ENCODE measurements at places on chromosomes 2 and 18.

DNA sequence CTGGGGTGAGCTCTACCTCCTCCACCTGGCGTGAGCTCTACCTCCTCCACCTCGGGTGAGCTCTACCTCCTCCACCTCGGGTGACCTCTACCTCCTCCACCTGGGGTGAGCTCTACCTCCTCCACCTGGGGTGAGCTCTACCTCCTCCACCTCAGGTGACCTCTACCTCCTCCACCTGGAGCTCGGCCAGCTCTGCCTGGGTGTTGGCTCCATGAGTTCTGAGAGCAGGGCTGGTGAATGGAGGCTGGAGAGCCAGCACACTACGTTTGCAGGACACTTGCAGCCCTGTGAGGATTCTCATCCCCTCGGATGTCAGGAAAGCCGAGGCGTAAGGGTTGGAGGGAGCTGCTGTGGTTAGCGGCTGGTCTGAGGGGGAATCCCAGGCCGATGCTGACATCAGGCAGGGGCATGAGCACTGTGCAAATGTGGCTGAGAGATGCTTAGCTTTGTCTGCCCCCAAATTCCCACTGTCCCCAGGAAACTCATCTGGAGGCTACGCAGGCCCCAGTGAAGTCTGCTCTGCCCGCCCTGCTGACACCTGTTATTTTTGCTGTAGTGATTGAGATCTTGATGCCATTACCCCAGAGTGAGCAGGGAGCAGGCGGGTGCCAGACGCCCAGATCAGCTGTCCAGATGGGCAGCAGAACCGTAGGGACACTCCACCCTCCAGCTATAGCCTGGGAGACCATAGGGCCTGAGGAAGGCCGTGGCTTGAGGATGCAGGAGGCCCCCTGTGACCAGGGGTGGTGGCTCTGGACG lies 3.3 kb downstream of the CROCC2 start:
- no peak for DNase-seq

GRCh38 chr2:164843346-164843911 lies 1.8 kb upstream of the COBLL1 start:
- DNase-seq: no peak

- DNase-seq: no peak
Measured at GRCh38 chr2:168062054-168062453, 185.3 kb downstream of the STK39 start.

DNA sequence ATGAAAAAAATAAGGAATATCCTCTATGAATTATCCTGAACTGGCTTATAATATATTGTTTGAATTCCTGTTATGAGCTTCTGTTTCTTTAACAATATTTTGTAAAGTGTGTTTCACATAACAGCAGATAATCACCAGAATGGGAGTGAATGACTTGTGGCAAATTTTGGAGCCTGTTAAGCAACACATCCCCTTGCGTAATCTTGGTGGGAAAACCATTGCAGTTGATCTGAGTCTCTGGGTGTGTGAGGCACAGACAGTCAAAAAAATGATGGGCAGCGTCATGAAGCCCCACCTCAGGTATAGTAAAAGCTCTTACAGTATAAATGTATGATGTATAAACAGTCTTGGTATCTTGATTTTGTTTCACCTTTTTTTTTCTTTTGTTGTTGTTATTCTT lies 5.9 kb downstream of the GEN1 start:
- DNase-seq: no peak

DNA sequence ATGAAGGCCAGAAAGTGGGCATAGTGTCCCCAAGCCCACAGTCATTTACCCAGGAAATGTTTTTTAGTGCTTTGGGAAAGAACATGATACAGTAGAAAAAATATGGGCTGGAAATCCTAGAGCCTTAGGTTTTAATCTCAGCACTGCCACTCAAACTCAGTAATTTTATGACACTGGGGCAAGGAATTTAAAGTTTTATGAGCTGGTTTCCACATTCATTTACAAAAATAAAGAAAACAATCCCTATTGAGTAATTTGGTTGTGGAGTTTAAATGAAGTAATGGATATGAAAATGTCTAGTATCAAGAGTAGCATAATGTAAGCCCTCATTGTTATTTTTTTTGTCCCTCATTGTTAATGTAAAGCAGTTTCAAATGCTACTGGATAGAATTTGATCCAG lies 51.5 kb upstream of the FRZB start:
- no peak for DNase-seq

DNA sequence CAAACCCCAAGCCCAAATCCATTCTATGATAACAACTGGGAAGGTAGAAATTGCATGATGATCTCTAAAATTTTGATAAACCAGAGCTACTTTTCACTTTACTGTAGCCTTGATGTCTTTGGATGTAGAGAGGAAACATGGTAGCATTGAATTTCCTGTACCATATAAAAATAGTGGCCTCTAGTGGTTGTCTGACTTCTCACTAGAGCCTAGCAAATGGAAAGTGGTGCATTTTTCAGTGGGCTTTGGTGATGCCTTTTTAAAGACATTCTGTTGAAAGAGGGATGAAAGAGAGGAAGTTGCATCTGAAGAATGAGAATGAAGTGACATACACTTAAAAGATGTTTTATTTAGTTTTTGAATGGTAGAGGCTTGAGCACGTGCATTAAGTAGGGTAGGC lies 662.2 kb downstream of the XIRP2 start:
- DNase-seq: no peak

- DNase-seq: no peak
Measured at GRCh38 chr18:64777556-64777955, 628.7 kb upstream of the LINC00305 start.

GRCh38 chr2:23385351-23385747 lies 370 bp downstream of the KLHL29 start:
- no peak for DNase-seq

- DNase-seq: no peak
Measured at GRCh38 chr2:235889302-235889630, 278.9 kb downstream of the GBX2 start.

- DNase-seq: no peak
Measured at GRCh38 chr2:160175169-160176134, 24.6 kb downstream of the ITGB6 start.

DNA sequence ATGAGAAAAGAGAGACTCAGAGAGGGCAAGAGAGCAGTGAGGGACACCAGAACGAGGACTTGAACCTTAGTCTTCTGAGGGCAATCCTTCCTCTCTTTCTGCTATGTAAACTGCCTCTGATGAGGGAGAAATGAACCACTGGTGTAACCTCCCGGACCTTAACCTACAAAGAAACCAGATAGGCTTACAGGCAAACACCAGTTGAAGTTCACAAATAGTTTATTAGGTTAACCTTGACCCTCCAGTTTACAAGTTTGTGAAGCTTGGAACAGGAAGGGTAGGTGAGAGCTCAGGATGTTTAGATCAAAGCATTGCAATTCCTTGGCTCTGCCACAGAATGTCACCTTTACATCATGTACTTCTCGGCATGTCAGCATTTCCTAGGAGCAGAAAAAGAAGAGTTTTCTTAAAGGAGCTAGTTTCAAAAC lies 486.4 kb upstream of the SPRED2 start:
- no peak for DNase-seq

GRCh38 chr2:69226903-69227302 lies 160.1 kb downstream of the GFPT1 start:
- no peak for DNase-seq

DNA sequence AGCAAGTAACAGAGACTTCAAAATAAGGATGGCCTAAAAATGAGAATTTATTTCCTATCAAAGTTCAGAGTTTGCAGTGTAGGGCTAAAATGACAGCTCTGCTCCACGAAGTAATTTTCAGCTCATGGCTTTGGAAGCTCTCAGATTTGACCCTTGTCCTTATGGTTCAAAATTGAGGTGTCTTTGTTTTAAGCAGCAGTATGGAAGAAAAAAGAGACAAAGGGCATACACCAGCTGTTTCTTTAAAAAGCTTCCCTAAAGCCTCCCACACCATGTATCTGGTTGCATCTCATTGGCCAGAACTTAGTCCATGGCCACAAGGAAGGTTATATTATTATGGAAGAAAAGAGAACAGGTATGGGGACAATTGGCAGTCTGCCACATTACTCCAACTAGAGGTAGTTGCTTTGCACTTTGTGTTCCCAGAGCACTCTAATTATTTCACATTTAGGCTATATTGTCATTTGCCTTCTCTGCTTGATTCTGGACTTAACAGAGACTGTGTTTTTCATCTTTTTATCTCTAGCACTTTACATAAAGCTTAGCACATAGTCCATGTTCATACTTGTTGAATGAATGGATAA lies 180.4 kb downstream of the MCFD2 start:
- DNase-seq: no peak

DNA sequence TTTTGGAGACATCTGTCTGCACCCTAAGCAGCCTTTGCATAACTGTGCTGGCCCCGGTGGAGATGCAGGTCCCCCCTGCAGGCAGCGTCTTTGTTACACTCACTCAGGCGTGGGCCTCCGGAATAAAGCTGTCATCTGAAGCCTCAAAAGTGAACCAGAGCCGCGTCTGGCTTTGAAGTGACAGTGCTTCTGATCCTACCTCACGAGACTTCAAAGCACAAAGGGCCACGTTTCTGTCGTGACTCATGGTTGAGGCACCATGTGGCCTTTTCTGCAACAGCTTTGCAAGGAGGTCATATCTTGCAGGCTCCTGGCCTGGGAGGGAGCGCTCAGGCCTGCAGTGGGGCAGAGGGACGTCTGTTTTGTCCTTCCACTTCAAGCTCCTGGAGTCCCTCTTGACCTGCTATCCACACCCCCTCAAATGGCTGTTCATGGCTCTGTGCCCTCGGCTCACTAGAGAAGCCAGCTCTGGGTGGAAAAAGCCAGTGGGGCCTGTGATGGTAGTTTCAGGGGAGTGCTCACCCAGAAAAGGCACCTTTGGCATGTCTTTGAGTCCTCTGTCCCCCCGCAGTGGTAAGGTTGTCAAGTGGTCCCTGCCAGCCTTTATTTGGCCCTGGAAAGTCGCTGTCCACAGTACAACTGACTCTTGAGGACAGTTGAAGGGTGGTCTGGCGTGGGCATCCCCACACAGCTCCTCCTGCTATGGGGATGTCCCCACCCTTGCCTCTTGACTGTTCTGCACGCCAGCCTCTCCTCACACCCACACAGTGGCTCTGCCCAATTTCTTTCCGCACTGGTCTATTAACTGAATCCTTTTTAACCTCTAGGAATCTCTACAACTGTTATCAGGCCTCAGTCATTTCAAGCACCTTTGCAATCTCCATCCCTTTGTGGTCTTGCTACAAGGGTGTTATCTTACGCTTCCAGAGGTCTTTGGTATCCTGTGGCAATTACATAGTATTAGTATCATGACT lies 19.3 kb downstream of the GPR55 start:
- DNase-seq: peak; percentile 51

DNA sequence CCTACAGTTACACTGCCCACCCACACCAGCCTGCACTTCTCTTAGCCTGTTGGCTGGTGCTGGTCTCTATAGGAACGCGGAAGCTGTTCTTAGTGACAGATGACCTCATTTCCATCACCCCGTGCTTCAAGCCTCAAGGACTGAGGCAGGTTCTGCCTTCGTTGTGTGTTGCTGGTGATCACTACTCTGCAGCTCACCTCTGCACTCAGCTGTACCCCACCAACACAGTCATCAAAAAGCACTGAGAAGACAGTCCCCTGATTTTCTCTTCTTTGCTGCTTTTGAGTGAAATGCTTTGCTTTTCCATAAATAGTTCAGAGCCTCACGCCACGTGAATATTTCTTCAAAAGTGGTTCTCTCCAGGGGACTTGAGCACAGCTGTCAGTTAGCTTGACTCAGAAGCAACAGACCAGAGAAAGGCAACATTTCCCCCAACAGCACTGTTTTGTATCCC lies 225.7 kb upstream of the CCDC150 start:
- DNase-seq: no peak

- DNase-seq: no peak
Measured at GRCh38 chr2:222689322-222689721, 17.9 kb downstream of the MOGAT1 start.

DNA sequence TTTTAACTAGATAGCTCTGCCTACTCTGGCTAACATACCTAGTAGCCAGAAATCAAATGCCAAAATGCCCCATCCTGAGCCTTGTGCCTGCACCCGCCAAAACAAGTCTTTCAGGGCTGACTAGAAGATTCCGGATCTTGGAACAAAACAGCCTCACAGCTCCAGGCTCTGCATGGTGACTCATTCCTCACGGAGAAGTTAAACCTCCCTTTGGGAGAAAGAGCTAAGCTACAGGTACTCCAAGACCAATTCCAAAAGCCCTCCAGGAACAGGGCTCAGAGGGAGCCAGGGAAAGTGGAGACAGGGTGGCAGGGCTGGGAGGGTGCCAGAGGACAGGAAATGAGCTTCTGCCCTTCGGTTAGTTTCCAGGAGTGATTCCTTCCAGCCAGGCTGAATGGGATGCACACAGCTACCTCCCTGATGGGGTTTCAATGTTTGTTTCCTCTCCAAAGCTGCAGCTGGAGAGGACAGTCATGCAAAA lies 295.6 kb downstream of the TNS1 start:
- no peak for DNase-seq

DNA sequence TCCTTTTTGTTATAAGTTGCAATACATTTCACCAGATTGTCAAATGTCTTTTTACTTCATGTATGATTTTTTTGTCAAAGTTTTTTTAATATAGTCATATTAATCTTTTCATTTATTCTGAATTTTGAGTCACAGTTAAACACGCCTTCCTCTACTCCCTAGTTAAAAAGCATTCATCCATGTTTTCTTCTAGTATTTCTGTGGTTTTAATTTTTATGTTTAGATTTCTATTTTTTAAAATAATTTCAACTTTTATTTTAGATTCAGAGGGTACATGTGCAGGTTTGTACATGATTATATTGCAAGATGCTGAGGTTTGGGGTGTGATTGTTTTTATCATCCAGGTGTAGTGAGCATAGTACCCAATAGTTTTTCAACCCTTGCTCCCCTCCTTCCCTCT lies 146.7 kb upstream of the MYO3B start:
- DNase-seq: no peak

- DNase-seq: no peak
Measured at GRCh38 chr2:226618875-226619605, 180.6 kb downstream of the IRS1 start.

DNA sequence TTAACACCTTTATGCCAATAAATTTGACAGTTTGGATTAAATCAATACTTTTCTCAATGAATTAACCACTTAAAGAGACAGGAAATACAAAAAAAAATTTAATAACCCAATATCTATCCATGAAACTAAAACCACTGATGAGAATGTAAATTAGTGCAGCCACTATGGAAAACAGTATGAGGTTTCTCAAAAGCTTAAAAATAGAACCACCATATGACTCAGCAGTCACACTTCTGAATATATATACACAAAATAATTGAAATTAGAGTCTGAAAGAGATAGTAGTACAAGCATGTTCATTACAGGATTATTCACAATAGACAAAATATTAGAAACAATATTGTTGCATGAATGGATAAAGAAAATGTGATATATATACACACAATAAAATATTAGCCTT lies 382.1 kb upstream of the SETBP1 start:
- DNase-seq: no peak

DNA sequence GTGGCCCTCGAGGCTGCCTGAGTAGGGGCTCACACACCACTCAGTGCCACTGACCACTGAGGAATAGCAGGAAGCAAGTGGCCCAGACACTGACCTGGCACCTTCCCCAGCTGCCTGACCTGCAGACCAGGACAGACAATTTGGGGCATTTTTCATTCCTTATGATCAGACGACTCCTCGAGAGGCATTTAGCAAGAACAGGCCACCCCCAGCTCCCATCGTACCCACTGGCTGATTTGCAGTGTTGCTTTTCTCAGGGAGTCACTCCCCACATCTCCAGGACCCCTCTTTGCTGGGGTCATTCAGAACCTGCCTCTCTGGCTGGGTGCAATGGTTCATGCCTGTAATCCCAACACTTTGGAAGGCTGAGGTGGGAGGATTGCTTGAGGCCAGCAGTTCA lies 185.7 kb downstream of the HAUS1 start:
- DNase-seq: no peak

All from activated effector memory CD4-positive, alpha-beta T cell treated with Interleukin-2 at 50 U/mL for 16 hours (primary cell).